Epithelial cell of proximal tubule (primary cell): ENCODE measurements at places on chromosomes 1 and 21. TPM values are rescaled to one million over a fixed set of nuclear protein-coding genes. Genes with fewer than 3 reads are reported as not detected.

DNA sequence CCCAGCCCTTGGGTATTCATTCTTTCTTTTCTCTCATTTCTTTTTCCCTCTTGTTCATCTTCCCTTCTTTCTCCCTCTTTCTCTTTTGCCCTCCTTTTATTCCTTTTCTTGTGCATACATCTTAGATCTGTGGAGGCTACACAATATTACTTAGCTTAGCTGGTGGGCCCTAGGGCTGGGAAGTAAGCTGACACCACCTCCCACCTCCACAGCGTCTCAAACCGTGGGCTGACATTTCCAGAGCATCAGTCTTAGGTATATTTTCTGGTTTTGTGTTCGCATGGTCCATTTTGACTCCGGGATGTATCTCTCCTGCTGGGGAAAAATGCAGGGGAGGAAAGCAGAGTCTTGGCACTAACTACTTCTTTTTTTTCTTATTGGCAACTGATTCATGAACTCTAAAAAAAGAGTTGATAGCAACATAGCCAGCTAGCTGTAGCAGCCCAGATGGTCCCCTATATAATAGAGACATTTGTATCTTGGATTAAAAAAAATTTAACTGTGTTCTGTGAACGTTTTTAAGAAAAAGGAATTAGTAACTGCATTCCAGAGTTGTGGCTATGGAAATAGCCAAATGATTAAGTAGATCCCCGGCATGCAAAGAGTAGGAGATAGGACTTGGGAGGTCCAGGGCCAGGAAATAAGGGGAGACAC lies 15.5 kb downstream of the CNIH3 start:
- DNase-seq: no peak

DNA sequence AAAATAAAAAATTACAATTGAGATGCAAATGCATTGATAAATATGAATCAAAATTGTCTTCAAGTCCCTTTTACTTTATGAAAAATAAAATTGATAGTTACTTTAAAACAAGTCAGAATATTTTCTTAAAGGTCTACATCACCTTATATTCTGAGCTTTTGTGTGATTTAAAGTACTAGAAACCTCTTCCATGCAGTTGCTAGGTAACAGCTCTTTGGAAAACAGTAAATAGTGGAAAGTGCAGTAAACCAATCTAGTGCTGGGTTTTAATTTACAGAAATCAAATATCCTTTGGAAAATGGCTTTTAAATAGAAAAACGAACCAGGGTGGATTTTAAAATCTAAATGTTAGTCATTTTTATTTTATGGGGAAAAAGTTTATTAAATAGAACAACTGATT lies 227.9 kb downstream of the KCNT2 start:
- no peak for DNase-seq

DNA sequence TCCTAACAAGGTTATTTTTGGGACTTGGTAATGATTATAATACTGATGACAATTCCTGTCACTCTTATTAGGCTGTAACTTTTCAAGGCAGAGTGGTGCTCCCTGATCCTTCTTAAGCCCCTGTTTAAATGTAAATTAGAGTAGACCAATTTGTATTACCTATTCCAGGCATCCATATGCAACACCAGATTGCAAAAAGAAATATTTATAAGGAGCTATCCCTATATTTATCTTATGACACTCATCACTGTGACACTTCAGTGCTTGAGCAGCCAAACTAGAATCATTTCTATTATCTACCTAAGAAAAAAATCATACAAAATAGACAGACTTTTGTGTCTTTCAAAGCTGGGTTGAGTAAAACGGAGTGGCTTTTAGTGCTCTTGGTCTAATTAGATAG lies 462.7 kb downstream of the ADGRL2 start:
- DNase-seq: no peak

GRCh38 chr1:978835-979743 lies 2.8 kb downstream of the PERM1 start:
- DNase-seq: no peak

DNA sequence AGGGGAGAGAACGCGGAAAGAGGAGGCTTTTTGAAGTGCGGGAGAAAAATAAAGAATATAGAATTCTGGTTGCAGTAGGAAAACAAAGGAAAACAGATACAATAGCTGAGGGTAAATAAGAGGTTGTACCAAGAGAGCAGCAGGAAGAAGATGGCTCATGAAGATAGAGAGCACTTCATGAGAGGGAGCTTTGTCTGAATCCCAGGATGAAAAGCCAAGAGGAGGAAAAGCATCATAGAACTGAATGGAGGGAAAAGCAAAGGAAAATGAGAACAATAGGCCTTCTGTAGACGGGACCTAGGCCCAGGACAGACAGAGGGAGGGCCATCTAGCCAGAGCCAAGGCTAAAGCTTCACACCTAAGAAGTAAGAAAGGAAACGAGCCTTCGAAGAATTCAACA lies 49.5 kb downstream of the ATP6V1G3 start:
- DNase-seq: no peak

GRCh38 chr1:32758795-32759430 lies 56.3 kb upstream of the SYNC start:
- no peak for DNase-seq

- no peak for DNase-seq
These were observed 248.4 kb downstream of the PRDM2 start for GRCh38 chr1:13948396-13948795.

DNA sequence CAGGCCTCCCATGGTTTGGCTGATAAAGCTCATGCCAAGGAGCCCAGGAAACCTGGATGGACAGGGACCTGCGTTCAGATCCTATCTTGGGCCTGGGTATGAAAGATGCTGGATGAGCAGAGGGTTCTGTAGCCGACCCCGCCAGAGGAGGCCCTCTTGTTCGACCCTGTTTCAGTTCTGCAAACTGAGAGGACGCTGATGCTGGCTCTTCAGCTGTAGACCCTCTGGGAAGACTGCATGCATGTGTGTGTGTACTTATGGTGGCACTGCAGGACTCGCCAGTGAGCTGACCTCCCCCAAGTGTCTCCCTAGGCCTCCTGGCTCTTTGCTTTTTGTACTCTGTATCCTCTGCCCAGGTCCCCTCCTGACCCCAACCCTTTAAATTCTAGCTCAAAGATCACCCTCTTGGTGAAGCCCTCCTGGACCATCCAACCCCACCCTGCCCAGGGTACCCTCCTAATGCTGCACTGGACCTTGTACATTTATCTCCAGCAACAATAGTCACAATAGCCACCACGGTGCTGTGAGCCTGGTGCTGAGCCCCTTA lies 1.6 kb downstream of the EPS8L3 start:
- DNase-seq: no peak

DNA sequence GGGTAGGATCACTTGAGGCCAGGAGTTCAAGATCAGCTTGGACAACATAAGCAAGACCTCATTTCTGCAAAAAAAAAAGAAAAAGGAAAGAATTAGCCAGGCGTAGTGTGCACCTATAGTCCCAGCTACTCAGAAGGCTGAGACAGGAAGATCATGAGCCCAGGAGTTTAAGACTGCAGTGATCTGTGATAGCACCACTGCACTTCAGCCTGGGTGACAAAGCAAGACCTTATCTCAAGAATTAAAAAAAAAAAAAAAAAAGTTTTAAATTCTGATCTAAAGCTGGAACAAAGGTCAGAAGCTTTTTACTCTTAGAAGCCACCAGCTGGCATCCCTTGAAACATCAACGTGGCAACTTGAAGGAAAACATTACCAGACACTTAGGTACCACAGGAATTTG lies 45.3 kb downstream of the HENMT1 start:
- DNase-seq: no peak

DNA sequence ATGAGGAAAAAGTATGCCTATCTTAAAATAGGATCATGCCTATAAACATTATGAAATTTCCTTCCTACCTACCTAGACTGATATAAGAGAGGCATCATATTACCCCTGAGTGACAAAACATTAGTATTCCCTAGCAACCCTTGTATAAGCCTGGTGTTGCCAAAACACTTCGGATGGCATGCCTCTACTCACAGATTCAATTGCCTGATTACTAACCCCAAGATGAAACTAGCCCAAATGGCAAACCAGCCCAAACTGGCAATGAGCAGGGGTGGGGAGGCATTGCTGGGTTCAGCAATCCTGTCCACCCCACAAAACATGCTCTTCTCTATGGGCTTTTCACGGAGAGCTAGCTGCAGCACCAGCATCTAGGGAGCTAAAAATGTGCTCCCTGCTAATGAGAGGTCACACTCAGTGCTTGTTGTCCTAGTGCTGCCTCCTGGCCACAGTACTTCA lies 13.9 kb downstream of the PALMD start:
- DNase-seq: no peak

GRCh38 chr1:111142356-111142975 lies 2.4 kb downstream of the CEPT1 start:
- DNase-seq: no peak

GRCh38 chr1:34825455-34826091 lies 32.8 kb downstream of the GJA4 start:
- DNase-seq: no peak

The CDA gene
- total RNA-seq: 6.0 and 10.1 TPM in 2 replicates

The RGS8 gene
- not detected in 2 replicates for total RNA-seq

The RRAGC gene
- total RNA-seq: 3.3 and 4.3 TPM in 2 replicates
